ENCODE measurements at places on chromosomes 2 and 18.

DNA sequence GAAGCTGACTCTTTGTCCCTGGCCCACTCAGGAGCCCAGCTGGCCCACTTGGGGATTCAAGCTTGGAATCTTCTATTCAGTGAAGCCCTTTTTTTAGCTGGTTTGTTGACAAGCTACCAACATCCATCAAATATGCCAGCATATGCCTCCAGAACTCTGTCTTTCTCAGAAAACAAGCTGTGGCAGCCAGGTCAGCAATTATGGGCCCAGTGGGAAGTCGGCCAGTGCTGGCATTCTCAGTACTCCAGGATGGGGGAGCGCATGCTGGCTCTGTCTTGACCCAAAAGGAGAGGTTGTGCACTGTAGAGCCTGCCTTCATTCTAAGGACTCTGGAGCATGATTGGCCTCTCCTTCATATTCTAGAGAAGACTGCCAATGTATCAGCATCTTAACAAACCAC lies 401.5 kb downstream of the CNTNAP5 start:
- no peak for DNase-seq

GRCh38 chr18:32730620-32731091 lies 42.2 kb downstream of the KLHL14 start:
- no peak for DNase-seq

- DNase-seq: no peak
Measured at GRCh38 chr2:101729521-101730190, 32.1 kb downstream of the MAP4K4 start.

- no peak for DNase-seq
Measured at GRCh38 chr2:237219826-237220225, 134.1 kb downstream of the COPS8 start.

DNA sequence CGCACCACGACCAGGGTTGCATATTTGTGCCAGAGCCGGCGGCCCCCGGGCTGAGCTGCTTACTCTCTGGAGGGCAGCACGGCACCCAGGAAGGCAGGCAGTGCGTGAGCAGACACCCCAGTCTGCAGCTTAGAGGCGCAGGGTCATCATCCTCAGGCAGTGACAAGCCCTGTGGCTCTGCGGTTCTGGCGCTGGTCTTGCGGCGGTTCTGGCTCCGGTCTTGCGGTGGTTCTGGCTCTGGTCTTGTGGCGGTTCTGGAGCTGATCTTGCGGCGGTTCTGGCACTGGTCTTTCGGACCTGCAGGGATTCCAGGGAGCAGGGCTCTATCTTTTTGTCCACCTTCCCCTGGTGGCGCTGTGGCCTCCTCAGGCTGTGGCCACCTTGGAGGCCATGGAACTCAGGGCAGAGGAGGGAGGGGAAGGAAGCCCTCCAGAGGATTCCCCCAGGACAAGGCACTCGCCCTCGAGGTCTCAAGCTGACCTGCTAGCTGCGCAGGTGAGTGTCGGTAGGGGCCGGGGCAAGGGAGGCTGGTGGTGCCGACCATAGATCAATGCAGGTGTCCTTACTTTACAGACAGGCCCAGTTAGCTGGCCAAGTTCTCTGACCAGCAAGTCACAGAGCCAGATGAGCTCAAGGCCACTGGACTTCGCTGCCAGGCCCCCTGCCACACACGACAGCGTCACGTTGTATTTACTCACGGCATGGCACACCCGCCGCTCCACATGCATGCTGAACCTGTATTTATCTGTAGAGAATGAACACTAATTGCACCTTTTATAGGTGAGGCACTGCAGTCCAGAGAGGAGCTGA lies 14.9 kb downstream of the ESPNL start:
- DNase-seq: no peak

DNA sequence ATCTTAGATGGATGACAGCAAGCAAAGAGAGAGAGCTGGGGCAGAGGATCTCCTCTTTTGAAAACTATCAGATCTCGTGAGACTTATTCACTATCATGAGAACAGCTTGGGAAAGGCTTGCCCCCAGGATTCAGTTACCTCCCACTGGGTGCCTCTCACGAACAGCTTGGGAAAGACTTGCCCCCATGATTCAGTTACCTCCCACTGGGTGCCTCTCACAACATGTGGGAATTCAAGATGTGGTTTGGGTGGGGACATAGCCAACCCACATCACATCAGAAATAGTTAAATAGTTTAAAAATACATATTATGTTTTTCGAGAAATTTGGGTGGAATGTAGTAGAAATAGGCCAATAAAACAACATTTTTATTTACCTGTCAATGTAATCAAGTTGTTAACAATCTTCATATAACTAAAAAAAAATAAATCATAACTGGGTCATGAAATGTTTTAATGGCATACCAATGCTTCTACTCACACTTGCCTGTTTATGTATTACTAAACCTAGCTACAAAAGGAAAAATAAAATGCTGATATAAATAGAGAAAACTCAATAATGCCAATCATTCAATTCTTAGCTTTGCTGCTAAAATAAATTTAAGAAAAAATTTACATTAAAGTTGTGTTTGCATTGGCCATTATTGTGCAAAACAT lies 608.9 kb downstream of the SUCLG1 start:
- no peak for DNase-seq

GRCh38 chr18:2905854-2906703 lies 59.3 kb downstream of the EMILIN2 start:
- DNase-seq: peak; percentile 52

DNA sequence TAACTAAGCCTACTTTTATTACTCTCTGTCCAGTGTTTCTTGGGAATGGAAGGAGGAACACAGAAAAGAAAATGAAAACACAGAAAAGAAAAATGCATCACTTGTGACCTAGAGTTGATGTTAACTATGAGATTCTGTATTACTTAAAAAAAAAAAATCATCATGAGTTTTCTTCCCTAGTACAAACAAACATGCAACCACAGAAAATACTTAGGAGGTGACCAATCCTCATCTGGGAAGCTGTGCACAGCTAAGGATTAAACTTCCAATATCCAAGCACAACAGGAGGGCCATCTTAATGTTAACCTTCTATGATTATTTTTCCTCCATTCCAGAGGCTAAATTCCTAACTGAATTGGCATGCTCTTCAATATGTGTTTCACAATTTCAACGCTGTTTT lies 1140.4 kb downstream of the LRP1B start:
- DNase-seq: no peak

DNA sequence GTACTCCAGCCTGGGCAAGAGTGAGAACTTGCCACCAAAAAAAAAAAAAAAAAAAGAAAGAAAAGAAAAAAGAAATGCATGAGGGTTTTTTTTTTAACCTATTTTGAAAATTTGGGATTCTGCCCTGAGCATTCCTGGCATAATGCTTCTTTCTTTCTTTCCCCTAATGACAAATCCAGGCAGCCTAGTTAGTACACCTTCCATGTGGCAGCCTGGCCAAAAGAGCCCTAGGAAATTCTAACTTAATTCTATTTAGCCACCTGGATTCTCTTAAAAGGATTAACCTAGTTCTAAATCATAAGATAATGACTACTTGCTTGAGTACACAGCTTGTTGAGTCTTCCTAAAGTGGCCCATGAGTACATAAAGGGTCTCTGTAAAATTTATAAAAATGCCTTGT lies 160.1 kb downstream of the THADA start:
- DNase-seq: no peak

DNA sequence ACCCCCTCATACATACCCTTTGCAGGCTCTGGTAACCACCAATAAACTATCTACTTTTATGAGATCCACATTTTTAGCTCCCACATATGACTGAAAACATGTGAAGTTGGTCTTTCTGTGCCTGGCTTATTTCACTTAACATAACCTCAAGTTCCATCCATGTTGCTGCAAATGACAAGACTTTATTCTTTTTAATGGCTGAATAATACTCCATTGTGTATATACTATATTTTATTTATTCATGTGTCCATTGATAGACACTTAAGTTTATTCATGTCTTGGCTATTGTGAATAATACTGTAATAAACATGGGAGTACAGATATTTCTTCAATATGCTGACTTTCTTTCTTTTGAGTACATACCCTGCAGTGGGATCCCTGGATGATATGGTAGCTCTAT lies 45.9 kb downstream of the SCN7A start:
- no peak for DNase-seq

DNA sequence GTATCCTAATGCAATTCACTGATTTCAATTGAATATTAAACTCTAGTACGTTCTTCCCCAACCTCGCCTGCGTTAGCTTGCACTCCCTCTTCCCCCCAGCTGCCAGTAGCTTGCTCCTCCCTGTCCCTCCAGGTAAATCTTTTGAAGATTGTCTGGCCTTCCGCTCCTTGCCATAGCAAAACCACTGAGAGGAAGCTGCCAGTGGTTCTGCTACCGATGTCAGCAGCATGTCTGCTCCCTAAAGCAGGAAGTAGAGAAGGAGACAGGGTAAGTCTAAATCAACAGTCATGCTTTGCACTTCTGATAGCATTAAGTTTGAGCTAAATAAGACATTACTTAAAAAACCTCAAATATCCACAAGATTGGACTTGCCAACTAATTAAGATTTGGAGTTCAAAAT lies 89.1 kb downstream of the SCN2A start:
- DNase-seq: no peak

DNA sequence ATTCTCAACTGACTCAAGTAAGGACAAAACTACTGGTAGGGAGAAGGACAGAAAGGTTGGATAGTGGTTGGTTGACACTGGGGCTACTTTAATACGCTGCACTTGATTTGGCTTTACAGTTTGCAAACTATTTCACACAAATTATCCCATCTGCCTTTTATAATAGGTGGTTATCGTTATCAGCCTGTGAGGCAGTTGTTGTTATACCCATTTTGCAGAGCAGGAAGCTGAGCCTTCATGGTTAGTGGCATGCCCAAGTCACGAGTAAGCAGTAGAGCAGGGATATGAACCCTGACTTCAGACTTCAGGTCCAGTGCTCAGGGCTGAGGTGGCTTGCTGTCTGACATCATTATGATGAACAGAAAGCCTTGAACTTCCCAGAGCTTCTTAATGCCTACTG lies 5.3 kb downstream of the CTIF start:
- no peak for DNase-seq

DNA sequence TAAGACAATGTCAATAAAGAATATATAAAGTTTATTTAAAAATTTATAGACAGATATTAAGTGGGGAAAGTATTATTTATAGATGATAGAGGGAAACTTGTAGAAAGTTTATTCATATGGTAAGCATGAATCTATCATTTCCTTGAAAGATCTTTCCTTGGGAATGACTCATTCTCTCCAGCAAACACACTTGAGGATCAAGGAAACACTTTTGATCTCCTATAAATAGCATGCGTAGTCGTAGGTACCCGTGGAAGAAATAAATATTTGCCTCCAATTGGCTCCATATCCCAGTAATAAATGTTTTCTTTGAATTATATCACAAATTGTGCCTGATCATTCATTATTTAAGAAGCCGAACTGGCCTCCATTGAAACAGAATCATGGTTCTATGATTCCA lies 483.4 kb downstream of the RNF144A start:
- no peak for DNase-seq

DNA sequence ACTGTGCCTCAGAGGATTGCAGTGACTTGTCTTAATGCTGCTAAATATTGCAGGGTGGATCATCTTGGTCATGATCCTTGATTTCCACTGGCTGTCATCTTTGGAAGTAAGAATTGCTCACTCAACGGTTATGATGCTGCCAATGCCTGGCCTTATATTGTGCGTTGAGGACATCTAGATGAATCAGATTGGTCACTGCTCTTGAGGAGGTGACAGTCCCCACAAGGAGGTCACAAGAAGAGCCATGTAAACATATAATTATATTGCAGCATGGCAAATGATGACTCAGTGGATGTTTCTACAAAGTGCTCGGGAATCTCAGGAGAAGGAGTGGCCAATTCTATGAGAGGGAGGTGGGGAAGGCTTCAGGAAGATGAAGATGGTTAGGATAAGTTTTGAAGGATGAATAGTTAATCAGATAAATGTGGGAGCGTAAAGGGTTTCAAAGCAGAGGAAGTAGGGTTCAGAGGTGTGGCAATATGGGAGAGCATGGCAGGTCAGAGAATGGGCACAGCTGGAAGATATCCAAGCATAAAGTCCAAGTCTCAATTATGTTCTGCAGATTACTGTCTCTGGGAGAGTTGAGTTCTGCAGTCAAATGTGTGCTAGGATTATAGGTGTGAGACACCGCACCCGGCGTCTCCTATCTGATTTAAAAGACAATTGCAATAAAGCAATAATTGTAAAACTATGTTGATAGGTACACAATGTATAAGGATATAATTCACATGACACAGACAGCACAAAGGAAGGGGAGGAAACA lies 21.3 kb upstream of the TMEM131 start:
- DNase-seq: no peak

GRCh38 chr2:221443645-221444044 lies 128.5 kb downstream of the EPHA4 start:
- DNase-seq: no peak

GRCh38 chr2:177279847-177280246 lies 15.3 kb upstream of the NFE2L2 start:
- no peak for DNase-seq
